ENCODE measurements at places on chromosomes 11 and 22.

DNA sequence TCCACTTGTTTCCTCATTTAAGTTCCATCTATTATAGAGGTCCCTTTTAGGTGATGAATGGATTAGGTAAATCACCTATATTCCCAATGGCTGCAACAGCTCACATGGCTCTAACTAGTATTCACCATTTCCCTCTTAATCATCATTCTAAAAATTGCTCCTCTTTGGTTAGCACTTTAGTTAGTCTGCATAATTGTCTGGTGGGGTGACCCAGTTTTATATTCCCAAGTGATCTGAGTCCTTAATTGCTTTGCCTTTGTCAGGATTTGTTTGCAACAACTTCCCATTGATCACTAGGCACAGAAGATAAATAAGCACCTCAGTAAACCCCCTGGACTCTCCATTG lies 395.2 kb downstream of the RAB38 start:
- no peak for DNase-seq

GRCh38 chr11:122863704-122864326 lies 18.7 kb upstream of the JHY start:
- DNase-seq, result no peak

DNA sequence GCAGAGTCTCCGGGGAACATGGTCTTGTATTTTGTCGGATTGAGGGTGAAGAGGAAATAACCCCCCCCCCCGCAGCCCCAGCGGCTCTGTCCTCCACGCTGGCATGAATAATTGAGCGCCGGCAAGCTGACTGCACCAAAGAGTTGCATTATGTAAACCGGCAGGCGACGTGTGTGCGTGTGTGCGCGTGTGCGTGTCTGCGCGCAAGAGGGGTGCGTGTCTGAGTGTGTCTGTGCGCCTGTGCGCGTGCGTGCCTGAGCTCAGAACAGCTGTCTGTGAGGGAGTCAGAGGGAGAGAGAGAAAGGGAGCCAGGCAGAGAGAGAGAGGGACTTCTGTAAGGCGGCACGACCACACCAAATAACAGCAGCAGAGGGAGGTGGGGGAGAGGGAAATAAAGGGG lies 94.4 kb downstream of the SCN3B start:
- DNase-seq, result no peak

DNA sequence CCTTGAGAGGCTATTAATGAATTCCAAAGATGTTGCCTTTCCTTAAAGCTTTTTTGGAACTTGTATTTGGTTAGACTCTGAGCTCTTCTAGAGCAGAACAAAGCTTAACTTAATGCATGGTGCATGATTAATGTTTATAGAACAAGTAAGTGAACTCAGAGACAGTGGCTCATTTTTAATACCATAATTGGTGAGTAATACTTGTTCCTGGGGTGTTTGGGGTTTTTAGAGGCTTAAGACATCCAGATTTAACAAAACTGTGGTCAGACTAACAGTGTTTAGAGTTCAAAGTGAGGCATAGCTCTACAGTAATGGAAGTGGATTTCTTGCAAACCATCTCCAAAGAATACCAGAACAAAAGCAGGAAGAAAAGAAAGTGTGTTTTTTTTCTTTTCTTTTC lies 73.7 kb upstream of the CTSC start:
- DNase-seq, result no peak

- peak; percentile 85 for DNase-seq
Measured at GRCh38 chr11:86483940-86484794, 109.5 kb downstream of the CCDC81 start.

DNA sequence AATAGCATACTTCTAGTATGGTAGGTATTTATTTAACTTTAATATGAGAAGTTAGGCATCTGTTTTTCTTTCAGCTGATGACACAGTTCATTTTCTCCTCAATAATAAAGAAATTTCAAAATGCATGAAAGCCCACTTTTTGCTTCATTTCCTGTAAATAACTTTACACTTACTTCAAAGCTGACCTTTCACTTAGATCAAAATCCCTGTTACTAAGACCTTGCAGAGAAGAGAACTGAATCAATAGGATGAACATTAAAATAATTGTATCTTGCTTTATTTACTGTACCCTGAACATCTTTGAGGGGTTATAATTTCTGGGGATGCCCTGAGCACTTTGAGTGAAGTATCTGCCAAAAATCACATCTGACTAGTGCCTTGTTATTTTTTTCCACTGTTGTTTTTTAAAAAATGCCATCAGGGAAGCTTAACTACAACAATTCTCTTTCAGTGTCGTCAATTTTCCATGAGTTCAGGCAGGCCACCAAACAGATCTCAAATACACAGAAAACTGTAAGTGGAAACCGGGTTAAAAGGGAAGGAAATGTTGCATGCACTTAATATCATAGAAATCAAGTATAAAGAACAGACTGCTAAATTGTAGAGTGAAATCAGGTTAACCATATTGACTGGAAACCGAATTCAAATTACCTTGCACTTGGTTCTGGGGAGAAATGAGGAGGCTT lies 206.2 kb downstream of the MAML2 start:
- DNase-seq, result no peak

- peak; percentile 56 for DNase-seq
Measured at GRCh38 chr22:30636226-30637077, 871 bp downstream of the SLC35E4 start.

DNA sequence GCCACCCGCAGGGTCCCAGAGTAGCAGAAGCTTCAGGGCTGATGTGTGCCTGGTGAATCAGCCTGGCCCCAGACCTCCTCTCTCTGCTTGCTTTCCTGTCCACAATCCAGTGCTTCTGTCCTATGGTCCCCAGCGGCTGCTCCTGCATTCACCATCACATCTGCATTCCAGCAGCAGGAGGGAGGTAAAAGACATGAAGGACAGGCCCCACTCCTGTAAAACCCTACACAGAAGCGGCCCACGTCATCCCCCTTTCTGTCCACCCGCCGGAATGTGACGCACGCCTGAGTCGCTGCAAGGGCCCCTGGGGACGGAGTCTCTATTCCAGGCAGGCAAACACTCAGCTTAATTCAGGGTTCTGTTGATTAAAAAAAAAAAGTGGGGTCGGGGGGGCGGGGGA lies 58.3 kb downstream of the CDKN1C start:
- DNase-seq, result peak; percentile 67

GRCh38 chr11:60788401-60789125 lies 3.4 kb downstream of the MS4A10 start:
- no peak for DNase-seq

GRCh38 chr11:74321487-74322188 lies 10.2 kb upstream of the P4HA3 start:
- DNase-seq, result no peak

- DNase-seq, result no peak
Measured at GRCh38 chr11:113072237-113072858, 111.1 kb downstream of the NCAM1 start.

DNA sequence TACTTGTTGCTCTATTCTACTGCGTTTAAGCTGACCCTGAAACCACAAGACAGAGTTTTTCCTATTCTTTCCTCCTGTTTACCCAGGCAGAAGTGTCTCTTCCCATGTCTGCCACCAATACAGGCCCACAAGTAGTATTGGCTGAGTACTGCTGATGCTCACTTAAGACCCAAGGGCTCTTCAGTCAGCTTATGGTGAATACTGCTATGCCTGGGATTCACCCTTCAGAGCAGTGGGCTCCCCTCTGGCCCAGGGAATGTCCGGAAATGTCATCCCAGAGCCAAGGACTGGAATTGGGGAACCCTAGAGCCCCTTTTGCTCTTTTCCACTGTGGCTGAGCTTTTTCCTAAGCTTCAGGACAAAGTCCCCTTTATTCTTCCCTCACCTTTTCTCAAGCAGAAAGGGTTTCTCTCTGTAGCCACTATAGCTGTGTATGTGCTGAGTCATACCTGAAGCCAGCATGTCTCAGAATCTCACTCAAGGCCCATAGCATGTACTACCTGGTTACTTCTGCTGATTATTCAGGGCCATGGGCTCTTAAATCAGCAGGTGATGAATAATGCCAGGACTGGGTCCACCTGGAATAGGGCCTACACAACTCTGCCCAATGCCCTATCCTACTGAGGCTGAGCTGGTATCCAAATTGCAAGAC lies 745.8 kb upstream of the ANO5 start:
- DNase-seq, result peak; percentile 59

- no peak for DNase-seq
Measured at GRCh38 chr11:15942936-15943335, 413.4 kb downstream of the SOX6 start.

DNA sequence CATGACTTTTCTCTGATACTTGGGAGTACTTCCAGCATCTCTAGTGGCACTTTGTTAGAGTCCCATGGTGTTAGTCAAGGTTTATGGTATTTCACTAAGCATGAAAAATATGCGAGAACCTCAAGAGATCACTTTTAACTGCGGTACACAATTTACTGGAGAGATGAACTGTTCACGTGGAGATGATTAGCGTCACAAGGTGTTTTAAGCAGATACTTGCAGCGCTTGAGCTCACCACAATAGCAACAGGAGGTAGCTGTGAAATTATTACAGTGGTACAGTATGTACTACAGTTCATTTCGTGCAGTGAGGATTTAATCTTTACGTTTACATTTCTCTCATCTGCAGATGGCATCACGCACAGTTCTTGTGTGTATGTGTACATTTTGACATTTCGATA lies 4.5 kb downstream of the PARVA start:
- no peak for DNase-seq

DNA sequence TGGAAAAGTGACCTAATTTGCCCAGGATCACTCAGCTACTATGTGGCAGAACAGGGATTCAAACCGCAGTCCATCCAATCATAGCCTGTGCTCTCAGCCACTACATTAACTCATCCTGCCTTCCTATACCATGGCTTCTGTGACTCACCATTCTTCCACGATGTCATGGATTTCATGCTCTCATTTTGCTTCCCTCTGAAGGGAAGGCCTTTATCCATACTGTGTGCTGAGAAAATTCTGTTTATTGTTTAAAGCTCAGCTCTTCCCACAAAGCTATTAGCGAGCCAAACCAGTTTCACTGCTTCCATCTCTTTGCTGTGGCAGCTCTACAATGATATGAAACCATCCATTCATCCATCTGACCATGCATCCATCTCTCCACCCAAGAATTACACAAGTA lies 289.9 kb downstream of the TENM4 start:
- DNase-seq, result peak; percentile 59

GRCh38 chr11:62458212-62459002 lies 39.6 kb downstream of the SCGB1A1 start:
- DNase-seq, result no peak

- no peak for DNase-seq
Measured at GRCh38 chr11:46978005-46978491, 41.5 kb downstream of the CSTPP1 start.

DNA sequence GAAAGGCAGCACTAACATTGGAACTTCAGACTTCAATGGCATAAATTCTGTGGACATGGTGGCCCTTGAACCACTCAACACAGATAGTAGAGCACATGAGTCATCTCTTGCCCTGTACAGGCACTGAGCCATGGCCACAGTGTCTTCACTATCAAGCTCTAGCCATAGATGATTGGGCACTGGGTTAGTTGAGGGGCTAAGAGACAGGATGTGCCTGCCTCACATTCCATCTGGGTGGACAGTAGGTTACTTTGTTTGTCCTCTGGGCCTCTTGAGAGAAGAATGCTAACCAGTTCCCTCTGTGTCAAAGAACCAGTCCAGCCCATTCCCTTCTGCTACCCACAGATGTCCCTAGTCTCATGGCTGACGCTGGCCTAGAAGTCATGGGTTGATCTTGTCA lies 39.8 kb downstream of the OR6Q1 start:
- DNase-seq, result peak; percentile 80

DNA sequence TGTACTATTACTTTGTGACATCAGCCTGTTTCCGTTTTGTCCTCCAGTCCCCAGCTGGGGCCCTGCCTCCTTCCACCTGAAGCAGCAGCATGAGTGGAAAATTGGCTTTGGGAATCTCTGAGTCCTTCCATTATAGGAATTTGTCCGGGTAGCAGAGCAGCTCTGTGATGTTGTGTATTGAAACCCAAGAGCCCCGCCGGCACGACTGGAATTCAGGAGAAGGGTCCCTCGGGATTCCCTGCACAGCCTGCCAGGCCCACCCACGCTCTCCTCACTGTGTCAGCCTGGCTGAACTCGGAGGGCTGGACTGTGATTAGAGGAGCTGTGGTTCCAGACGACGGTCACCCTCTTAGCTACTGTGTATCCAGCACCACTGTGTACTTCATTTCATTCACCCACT lies 18.8 kb upstream of the TSPAN18 start:
- no peak for DNase-seq

DNA sequence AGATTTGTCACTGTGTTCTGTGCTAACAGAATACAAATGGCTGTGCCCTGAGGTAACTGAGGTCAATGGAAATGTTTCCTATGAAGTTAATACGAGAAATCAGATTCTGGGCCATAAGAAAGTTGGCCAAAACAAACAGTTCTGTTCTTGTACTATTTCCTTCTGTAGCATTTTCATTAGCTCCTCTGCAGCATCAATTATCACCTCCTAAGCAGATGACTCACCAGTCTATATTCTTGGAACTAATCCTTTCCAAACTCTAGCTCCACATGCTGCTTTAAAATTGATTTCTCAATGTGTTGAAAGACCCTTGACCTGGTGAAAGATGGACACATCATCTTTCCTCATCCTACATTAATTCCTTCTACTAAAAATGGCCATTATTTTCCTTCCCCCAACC lies 736.0 kb downstream of the NELL1 start:
- DNase-seq, result no peak

DNA sequence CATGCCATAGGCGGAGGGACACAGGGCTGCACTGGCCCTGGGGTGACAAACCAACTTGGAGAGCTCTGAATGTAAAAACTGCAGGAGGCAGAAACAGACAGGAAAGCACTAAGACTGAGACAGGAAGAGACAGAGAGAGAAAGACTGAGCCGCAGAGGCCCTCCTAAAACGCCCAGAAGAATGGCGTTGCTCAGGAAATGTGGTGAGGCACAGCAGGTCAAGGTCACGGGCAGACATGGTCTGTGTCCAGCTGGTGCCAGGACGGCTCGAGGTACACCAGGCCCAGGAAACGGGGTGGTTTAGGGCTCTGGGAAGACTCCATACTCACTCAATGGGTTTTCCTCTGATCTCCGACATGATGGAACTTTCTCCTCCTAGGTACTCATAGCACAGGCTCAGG lies 29.1 kb downstream of the MAFF start:
- no peak for DNase-seq

DNA sequence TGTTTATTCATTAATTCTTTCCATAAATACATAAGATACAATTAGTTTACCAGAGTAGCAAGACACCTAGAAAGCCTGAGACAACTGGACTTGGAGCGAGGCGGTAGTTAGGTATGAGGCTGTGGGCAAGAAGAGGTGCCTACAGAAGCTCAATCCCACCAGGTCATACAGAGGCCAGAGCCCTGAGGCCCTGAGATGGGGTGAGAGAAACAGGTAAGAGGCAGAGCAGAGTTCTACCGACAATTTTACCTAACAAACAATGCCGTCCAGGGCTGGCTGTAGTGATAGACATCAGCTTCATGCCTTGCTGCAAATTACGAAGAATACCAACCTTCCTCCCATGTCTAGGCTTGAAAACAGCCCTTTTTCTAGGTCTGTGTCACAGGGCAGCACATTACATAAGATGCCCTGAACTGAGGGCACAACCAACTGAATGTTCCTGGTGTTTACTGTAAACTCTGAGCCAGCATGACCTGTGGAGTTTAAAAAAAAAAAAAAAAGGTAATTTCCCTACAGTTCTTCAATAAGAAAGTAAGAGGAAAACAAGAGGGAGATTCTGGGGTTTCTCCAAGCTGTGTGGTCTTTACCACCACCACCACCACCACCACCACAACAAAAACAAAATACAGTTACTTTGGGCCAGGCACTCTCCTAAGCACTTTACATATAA lies 105.8 kb downstream of the GAB2 start:
- peak; percentile 64 for DNase-seq

- DNase-seq, result no peak
Measured at GRCh38 chr11:105372206-105372605, 232.6 kb upstream of the CARD18 start.

Data from islet precursor cell (in vitro differentiated cells).